ENCODE measurements at places on chromosomes 6 and 20. TPM values are rescaled to one million over a fixed set of nuclear protein-coding genes. Genes with fewer than 3 reads are reported as not detected.
A peak's percentile ranks its signal among the peaks of the same experiment; 100 is the strongest.

- DNase-seq = no peak
These were observed 184.2 kb downstream of the EPM2A start for GRCh38 chr6:145551164-145551563.

- no peak for DNase-seq
These were observed 7.9 kb downstream of the BPIFB3 start for GRCh38 chr20:33061658-33062028.

GRCh38 chr6:149340200-149340599, 22.7 kb downstream of the TAB2 start:
- DNase-seq = no peak

DNA sequence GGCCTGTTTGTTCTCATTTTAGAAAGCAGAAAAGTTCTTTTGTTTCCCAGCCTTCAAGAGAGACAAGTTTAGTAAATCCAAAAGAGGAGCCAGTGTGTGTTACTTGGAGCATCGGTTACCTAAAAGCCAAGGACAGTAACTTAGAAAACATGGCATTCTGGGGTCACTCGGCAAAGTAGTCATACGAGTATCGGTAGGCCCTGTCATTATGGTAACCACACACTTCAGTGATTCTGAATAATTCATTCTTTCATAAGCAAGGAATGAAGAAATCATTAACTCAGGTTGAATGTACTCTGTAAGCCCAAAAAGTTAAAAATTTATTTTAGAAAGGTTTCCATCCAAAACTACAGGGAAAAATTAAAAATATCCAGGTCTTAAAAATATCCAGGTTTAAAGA, 34.0 kb downstream of the CNKSR3 start:
- no peak for DNase-seq

DNA sequence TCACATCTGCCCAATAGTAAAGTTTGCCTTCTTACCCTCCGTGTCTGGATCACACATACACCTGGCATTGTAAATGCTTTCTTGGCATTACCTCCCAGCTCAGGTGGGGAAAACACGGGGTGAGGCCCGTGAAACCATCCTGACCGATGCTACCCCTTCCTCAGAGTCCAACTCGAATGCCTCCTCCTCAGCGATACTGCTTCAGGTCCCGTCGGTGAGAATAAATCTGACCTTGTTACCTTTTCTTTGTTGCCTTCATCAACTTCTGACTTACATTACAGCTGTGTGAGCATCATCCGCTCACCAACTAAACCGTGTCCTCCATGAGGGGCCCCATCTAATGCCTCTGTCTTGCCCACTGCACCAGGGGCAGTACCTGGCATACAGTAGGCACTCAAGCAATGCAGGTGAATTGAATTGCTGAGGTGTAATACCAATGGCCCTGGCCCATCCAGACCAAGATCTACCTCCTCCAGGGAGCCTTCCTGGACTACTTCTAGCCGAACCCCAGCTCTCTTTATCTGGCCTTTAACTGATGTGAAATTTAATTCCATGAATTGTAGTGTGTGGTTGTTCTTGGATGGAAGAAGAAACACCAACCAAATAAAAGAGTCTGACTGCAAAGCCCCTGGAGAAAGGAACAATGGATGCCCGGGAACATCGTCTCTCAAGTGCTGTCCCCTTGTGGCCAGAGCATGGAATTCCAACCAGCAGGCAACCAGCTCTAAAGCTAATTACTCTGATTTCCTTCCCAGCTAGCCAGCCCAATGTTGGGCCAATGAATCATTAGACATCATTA, 141.5 kb downstream of the ANKRD60 start:
- peak; percentile 46 for DNase-seq

GRCh38 chr6:122109075-122109474, 290.4 kb upstream of the HSF2 start:
- no peak for DNase-seq

- DNase-seq = no peak
These were observed 112.4 kb downstream of the BFSP1 start for GRCh38 chr20:17418737-17419136.

The MAP3K5 gene
- total RNA-seq = 4.1 TPM

The LY6G6C gene
- not detected for total RNA-seq

The JPH2 gene
- 7.8 TPM for total RNA-seq

The C20orf202 gene
- total RNA-seq = not detected
